Right renal pelvis (tissue), 4 donors: ENCODE measurements at places on chromosomes 16 and 17.

GRCh38 chr16:4505356-4506147 lies 29.4 kb downstream of the HMOX2 start:
- DNase-seq, result no peak

DNA sequence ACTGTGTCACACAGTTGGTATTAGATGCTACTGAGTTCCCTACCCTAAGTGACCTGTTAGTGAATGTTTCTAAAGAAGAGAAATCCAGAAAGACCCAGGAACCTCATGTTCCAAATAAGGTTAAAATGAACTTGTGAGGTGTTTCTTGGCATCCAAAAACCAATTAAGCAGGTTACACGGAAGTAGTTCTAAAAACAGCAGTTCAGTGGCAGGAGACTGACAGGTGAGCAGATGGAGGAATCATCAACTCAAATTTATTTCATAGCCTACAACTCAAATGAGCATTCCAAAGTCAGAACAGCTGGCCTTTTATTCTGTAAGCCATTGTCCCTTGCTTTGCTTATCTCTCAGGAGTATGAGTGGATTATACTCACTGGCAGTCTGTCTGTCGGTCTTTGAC lies 188.3 kb downstream of the IRX3 start:
- no peak for DNase-seq

GRCh38 chr17:29131814-29132682 lies 48.1 kb downstream of the MYO18A start:
- no peak for DNase-seq

DNA sequence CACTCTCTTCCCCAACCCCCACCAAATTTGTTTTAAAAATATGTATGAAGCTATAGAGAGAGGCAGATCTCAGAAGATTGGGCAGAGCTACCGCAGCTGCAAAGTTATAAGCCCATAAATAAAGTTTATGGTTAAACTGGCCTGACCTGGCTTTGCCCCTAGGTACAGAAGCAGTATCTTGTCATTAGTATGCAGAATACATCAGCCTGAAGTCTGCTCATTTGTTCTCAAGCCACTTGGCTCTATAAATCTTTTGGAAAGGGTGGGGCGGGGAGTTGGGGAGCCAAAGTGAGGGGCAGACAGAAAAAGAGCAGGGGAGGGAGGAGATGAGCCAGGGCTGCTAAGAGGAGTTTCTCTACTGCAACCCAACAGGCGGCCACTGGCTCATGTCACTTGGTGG lies 113.2 kb downstream of the SOX9 start:
- no peak for DNase-seq

DNA sequence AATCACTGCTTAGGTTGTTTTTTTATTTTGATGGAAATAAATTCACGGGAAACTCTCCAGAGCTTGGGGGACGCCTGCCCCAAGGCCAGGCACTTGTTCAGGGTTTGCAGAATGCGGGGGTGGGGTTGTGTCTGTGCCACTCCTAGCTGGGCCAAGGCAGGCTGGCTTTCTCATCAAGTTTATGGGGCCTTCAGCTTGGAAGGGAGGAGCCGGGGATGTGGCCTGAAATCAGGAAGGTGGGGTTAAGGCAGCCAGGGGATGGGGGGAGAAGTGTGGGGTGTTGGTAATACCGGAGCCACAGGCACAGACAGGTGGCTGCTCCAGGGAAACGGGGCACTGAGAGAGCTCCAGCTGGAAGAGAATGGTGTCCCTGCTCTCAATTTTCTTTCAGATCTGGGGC lies 1.7 kb upstream of the CHAD start:
- DNase-seq, result no peak

GRCh38 chr17:43224146-43224705 lies 4.2 kb downstream of the CCDC200 start:
- no peak for DNase-seq

DNA sequence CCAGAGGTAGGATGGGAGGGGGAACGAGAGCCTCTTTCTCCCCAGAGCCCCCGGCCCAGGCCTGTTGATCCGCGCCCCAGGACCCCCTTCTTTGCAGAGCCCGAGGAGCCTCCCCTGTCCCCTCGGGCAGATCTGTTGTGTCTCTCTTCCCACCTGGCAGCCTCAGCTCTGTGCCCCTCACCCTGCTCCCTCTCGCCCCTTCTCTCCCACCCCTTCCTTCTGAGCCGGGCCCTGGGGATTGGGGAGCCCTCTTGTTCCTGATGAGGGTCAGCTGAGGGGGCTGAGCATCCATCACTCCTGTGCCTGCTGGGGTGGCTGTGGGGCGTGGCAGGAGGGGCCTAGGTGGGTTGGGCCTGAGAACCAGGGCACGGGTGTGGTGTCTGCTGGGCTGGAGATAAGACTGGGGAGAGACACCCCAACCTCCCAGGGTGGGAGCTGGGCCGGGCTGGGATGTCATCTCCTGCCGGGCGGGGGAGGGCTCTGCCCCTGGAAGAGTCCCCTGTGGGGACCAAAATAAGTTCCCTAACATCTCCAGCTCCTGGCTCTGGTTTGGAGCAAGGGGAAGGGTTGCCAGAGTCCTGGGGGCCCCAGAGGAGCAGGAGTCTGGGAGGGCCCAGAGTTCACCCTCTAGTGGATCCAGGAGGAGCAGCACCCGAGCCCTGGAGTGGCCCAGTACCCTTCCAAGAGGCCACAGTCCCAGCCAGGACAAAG lies 65.4 kb downstream of the MRC2 start:
- no peak for DNase-seq

GRCh38 chr16:80525420-80525819 lies 15.4 kb upstream of the DYNLRB2 start:
- no peak for DNase-seq

- no peak for DNase-seq
Measured at GRCh38 chr17:75260641-75261335, 618 bp downstream of the GGA3 start.

GRCh38 chr17:28196636-28197035 lies 122.4 kb upstream of the TMEM97 start:
- no peak for DNase-seq

GRCh38 chr17:37197336-37197735 lies 178.4 kb upstream of the C17orf78 start:
- no peak for DNase-seq

- DNase-seq, result no peak
Measured at GRCh38 chr16:12708266-12708665, 95.4 kb downstream of the CPPED1 start.

- DNase-seq, result no peak
Measured at GRCh38 chr17:37671824-37672547, 28.7 kb upstream of the DDX52 start.

DNA sequence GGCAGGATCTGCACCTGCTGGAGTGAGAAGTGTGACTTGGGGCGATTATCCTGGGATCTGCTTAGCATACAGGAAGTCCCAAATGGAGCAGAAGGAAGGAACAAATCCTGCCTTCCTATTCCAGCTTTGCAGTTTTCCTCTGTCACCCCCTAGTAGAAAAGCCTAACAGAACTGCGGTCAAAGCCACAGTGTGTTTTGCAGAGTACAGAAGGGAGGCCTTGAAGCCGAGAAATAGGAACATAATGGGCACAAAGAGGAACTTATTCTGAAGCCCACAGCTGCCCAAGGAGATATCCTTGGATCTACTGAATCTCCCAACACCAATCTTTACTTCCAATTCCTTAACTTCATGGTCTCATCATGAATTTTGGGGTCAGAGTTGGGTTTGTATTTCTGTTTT lies 8.5 kb downstream of the KRTAP1-5 start:
- no peak for DNase-seq

GRCh38 chr16:50002190-50002589 lies 22.8 kb upstream of the CNEP1R1 start:
- no peak for DNase-seq

DNA sequence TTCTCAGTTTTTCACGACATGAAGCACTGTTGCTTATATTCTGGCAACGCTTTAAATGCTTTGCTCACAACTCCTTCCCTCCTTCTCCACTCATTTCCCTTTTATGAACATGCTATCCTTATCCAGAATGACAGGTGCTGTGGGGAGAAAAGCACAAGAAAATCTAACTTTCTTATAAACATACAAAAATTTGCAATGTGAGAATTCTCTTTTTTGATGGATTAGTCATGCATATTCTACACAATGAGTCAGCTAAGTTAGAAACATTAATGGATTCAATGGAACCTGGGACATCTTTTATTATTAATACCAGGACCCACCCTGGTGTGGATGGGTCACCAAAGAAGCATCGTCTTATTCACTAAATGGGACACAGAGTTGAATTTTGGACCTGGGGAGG lies 234.6 kb upstream of the CDH5 start:
- DNase-seq, result no peak

- DNase-seq, result no peak
Measured at GRCh38 chr17:17229416-17230384, 7.3 kb downstream of the FLCN start.

DNA sequence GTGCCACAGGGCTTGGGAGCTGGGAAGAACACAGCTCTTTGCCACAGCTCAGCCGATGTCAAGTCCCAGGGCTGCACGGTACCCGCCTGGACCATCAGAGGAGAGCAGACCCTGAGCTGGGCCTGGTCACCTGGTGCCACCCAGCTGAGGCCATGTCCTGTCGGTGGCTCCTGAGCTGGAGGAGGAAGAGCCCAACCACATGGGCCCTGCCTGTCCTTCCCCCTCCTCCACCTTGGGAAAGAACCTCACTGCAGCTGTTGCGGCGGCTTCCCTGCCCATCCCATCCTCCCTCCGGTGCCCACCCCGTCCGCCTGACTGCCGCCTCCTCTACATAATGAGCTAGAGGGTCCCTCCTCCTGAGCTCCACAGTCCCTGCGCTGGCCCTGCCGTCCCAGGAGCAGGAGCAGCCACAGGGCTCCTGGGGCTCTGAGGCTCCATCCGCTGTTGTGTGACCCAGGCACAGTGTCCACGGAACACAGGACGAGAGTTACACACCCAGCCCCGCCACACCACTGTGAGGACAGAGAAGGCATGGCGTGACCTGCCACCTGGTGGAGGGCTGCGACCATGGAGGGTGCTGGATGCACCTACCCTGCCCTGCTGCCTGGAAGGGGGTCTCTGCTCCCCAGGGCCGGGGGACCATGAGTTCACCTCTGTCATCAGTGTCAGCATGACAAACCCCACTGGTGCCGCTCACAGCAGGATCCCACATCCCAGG lies 21.4 kb upstream of the CHMP6 start:
- DNase-seq, result no peak

DNA sequence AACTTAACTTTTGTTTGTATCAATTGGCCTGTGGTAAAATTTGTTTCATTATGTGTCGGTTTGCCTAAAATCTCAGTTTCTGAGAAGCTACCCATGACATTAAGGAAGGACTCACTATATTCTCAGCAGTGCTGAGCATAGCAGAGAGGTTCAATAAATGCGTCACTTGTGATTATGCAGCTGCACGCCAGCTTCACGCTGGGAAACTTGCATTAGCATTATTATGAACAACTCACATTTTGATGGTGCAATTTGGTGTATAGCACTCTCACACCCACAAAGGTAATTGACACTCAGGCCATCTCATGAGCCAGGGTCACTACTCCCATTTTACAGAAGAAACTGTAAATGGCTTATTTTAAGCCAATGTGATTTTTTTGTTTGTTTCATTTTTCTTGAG lies 80.6 kb upstream of the SALL1 start:
- no peak for DNase-seq

GRCh38 chr17:39064819-39065218 lies 86.6 kb downstream of the PLXDC1 start:
- DNase-seq, result no peak

- DNase-seq, result no peak
Measured at GRCh38 chr17:30352240-30352814, 18.5 kb upstream of the TMIGD1 start.

- DNase-seq, result no peak
Measured at GRCh38 chr16:64292953-64293352, 828.9 kb downstream of the CDH11 start.

DNA sequence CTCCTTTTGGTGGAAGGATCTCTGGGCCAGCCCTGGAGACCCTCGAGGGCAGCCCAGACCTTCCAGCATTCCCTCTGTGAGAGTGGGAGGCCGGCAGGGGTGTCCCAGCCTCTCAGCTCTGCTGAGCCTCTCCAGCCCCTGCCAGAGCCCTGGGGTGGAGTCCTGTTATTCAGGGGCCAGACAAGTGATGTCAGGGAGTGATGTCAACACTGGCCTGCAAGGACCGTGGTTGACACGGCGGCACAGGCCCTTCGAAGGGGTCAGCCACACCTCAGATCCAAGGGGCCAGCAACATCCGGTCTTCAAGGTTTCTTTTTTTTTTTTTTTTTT lies 231.2 kb downstream of the KATNIP start:
- no peak for DNase-seq

GRCh38 chr17:72183194-72183685 lies 62.4 kb downstream of the SOX9 start:
- no peak for DNase-seq

DNA sequence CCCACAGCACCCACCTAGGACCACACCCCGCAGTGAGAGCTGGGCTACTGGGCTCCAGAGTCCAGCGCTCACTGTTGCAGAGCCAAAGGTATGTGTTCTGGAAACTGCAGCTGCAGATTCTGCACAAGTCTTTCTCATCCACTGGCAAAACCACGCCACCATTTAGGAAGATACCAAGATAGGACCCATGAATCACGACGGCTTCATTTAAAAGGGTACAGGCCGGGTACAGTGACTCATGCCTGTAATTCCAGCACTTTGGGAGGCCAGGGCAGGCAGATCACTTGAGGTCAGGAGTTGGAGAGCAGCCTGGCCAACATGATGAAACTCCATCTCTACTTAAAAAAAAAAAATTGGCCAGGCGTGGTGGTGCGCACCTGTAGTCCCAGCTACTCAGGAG lies 18.8 kb downstream of the FOXF1 start:
- no peak for DNase-seq

DNA sequence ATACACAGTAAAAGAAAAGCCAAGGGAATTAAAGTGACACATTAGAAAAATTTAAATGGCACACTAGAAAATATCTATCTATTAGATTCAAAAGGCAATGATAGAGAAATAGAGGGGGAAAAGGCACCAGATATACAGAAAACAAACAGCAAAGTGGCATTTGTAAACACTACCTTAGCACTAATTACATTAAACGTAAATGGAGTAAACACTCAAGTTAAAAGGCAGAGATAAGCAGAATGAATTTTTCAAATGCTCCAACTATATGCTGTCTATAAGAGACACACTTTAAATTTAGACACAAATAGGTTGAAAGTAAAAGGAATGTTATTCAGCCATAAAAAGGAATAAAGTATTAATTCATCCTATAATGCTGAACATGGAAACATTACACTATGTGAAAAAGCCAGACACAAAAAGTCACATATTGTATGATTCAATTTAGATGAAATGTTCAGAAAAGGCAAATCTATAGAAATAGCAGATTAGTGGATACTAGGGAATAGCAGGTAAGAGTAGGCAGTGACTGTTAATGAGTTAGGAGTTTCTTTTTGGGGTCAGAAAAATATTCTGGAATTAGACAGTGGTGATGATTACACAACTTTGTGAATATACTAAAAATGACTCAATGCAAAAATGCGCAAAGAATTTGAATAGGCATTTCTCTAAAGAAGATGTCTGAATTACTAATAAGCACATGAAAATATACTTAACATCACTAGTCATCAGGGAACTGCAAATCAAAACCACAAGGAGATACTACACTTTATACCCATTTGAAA lies 92.4 kb downstream of the BRIP1 start:
- no peak for DNase-seq
